ENCODE measurements at places on chromosomes 2 and 18.
A peak's percentile ranks its signal among the peaks of the same experiment; 100 is the strongest.

DNA sequence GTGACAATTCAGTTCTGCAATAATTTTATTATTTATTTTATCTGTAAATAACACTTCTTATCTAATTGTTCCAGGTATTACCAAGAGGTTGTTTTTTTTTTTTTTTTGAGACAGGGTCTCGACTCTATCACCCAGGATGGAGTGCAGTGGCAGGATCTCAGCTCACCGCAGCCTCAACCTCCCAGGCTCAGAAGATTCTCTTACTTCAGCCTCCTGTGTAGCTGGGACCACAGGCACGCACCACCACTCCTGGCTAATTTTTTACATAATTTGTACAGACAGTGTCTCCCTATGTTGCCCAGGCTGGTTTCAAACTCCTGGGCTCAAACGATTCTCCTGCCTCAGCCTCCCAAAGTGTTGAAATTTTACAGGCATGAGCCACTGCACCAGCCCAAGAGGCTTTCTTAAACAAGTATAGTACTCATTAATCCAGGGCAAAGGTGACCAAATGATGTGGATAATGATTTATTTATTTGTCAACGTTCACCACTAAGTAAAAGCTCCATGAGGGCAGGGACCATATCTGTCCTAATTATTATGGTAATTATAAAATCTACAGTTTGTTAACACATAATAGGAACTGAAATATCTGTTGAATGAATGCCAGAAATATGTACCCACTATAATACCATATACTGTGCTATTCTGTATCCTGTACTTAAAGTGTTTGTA is 12.0 kb downstream of the STK17B start:
- DNase-seq: peak; percentile 42
- H3K36me3 ChIP-seq: peaks cover 68% of the 10 kb centered on the region
- H3K4me1 ChIP-seq: peaks cover 69% of the 10 kb centered on the region
- peak overlapping the region; percentile 76 for H3K4me3 ChIP-seq
- H3K27me3 ChIP-seq: no peaks in the 10 kb centered on the region
- peak overlapping the region; percentile 96 for H3K27ac ChIP-seq

DNA sequence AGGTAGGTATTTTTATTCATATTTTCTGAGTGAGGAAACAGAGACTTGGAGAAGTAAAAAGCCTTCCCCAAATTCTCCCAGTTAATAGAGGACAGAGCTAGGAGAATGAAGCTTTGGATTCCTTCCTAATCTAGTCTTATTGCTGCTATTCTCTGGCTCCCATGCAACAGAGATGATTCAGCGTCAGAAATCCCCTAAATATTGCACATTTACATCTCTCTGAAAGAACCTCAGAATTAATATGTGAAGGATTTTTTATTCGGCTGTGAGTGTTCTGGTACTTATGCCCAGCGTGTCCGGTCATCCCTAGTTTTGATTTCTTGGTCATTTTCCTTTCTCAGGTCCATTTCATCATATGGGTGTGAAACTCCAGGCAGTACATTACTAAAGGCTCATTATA is 91.2 kb upstream of the SESTD1 start:
- H3K27ac ChIP-seq: no peak overlapping the region
- H3K4me3 ChIP-seq: no peak overlapping the region
- peaks cover 2% of the 10 kb centered on the region for H3K27me3 ChIP-seq
- no peaks in the 10 kb centered on the region for H3K4me1 ChIP-seq

DNA sequence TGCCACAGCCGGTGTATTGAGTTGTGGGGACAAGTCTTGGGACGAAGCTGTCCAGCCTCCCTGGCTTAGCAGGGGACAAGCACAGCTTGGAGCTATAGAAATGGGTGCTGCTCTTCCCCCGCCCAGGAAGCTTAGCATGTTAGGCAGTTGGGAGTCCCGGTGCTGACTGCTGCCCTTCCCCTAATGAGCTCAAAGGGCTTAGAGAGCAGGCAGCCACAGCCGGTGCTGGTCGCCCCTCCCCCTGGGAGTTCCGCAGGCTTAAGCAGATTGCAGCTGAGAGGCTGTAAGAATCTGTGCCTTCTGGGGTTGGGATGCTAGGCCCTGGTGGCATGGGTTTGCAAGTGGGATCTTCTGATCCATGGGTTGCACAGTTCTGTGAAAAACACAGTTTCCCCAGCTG is 237.3 kb downstream of the DCDC2C start:
- no peak overlapping the region for H3K27ac ChIP-seq
- no peak for DNase-seq
- no peaks in the 10 kb centered on the region for H3K4me1 ChIP-seq
- H3K36me3 ChIP-seq: no peaks in the 10 kb centered on the region

GRCh38 chr18:44321868-44322590 is 358.7 kb upstream of the SETBP1 start:
- no peak overlapping the region for H3K4me3 ChIP-seq
- H3K4me1 ChIP-seq: no peaks in the 10 kb centered on the region
- no peaks in the 10 kb centered on the region for H3K27me3 ChIP-seq
- no peaks in the 10 kb centered on the region for H3K36me3 ChIP-seq

DNA sequence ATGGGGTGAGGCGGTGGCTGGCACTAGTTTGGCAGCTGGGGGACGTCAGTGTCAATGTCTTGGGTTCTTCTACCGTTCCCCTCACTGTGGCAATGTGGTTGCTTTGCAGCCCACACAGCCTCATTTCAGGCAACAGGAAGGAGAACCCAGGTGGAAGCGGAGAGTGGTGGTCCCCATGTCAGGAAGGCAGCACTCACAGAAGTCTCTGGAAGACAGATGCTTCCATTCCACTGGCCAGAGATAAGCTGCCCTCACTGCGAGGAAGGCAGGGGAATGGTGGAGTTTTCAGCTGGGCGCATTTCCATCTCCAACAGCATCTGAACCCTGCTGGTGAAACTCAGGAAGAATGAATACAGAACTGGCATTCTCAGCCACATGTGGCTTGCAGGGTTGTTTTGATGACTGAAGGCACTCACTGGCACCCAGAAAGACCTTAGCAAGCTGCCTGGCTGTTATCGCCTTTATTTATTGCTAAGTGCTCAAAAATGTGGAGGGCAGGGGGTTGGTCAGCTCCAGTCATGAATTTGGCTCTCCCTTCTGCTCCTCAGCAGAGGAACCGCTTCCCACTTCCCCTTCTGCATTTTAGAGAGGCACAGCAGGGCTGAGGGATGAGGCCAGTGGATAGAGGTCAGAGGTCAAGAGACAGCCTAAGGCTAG is 19.4 kb downstream of the KCNIP3 start:
- no peak for DNase-seq
- no peak overlapping the region for H3K27ac ChIP-seq
- H3K36me3 ChIP-seq: no peaks in the 10 kb centered on the region
- no peaks in the 10 kb centered on the region for H3K4me1 ChIP-seq
- peaks cover 2% of the 10 kb centered on the region for H3K27me3 ChIP-seq

DNA sequence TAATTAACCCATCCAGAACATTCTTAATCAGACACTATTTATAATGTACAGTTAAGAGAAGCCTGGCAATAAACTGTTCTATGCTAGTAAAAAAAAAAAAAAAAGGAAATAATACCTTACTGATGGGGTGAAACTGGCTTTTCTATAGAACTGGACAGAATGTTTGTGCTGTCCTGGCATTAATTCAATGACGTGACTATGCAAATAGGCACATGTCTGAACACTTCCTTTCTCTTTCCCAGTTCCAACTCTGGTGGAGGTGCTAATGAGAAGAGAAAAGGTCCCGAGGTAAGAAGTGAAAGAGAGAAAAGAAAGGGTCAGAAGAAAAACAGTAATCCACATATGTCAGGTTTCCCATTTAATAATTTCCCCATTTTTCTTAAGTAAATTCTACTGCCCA is 508.4 kb downstream of the ZEB2 start:
- H3K27me3 ChIP-seq: no peaks in the 10 kb centered on the region
- H3K4me1 ChIP-seq: peaks cover 8% of the 10 kb centered on the region
- no peaks in the 10 kb centered on the region for H3K36me3 ChIP-seq
- H3K27ac ChIP-seq: no peak overlapping the region

DNA sequence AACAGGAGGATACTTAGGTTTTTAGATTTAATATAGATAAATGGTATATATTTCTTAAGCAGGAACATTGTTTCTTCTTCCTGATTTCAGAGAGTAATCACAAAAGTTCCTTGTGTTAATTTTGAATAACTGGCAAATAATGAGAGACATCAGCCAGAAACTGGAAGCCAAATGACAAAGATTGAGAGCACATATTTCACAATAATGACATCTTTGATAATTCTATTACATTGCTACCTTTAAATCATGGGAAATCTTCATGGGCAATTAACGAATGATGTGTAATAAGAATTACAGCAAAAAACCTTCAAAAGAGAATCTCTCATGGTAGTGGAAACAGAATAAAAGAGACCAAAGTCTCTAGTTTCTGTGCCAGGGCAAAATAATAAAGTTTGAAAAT is 215.1 kb downstream of the NUP35 start:
- DNase-seq: no peak
- no peak overlapping the region for H3K4me3 ChIP-seq
- H3K27ac ChIP-seq: no peak overlapping the region
- no peaks in the 10 kb centered on the region for H3K36me3 ChIP-seq
- H3K27me3 ChIP-seq: no peaks in the 10 kb centered on the region

- no peaks in the 10 kb centered on the region for H3K4me1 ChIP-seq
- DNase-seq: no peak
- H3K36me3 ChIP-seq: no peaks in the 10 kb centered on the region
- peaks cover 18% of the 10 kb centered on the region for H3K27me3 ChIP-seq
These were observed 98.3 kb upstream of the TMEM17 start for GRCh38 chr2:62604336-62604735.

- no peaks in the 10 kb centered on the region for H3K4me1 ChIP-seq
- H3K36me3 ChIP-seq: no peaks in the 10 kb centered on the region
- H3K27me3 ChIP-seq: no peaks in the 10 kb centered on the region
- no peak overlapping the region for H3K27ac ChIP-seq
- H3K4me3 ChIP-seq: no peak overlapping the region
- no peak for DNase-seq
These were observed 72.8 kb downstream of the PTH2R start for GRCh38 chr2:208479342-208479741.

DNA sequence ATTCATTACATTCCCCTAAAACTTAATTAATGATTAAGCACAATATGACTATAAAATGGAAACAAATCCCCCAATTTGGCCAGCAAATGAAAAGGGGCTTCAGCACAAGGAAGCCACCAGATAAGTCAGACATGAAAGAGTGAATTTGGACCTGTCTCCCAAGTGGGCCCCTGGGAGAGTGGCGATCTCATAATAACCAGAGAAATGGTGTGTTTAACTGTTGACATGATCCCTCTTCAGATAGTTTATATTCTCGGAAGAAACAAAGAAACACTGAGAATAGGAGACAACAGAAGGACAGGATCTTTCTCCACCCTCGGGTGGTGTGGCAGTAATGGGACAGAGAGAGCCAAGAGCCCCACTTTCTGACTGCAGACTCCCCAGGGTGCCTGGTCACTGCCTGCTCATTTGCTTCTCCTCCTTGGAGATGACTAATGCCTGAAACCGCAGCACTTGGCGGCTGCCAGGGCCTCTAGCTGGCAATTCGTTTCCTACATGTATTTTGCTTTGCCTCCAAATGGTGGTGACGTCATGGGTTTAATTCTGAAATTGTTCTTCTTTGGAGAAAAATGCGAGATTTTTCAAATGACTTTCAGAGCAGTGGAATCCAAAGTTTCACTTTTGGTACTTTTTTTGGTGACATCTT is 46.4 kb upstream of the SPP2 start:
- DNase-seq: peak; percentile 41
- H3K4me1 ChIP-seq: peaks cover 21% of the 10 kb centered on the region
- no peak overlapping the region for H3K4me3 ChIP-seq
- no peak overlapping the region for H3K27ac ChIP-seq
- no peaks in the 10 kb centered on the region for H3K36me3 ChIP-seq

DNA sequence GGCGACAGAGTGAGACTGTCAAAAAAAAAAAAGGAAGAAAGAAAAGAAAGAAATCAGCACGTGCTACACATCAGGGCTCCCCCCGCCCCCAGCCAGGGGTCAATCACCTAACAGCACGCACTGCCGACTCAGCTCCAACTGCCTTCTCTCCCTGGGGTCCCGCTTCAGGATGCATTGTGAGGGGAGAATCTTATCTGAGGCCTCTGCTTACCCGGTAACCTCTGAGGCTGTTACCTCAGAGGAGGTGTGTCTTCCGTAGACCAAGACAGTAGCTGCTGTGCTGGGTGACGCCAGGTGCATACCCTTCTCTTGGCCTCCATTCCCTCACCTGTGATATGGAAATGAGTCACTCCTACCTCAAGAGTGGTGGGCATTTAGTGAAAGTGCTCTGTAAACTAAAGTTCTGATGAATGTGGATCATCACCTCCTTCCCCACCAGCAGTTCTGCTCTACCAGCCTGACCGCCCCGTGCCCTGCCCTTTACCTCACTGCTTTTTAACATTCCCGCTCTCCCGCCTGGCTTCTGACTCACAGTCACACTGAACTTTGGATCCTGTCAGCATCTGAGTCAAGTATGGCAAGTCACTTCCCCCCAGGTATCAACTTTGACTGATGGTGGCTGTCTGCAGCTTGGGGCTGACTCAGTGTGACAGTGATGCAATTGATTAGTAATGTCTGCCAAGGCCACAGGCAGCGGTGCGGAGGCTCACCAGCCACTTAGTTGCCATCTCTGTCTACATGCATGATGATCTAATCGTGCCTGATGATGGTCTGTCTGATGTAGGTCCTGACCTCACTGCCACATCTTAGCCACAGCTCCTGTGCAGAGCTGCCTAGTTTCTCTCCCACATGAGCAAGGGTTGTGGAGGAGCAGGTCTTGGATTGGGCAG is 20.1 kb downstream of the ARID5A start:
- DNase-seq: peak; percentile 76
- no peak overlapping the region for H3K27ac ChIP-seq
- peaks cover 34% of the 10 kb centered on the region for H3K4me1 ChIP-seq
- H3K4me3 ChIP-seq: no peak overlapping the region

- H3K4me3 ChIP-seq: no peak overlapping the region
- no peaks in the 10 kb centered on the region for H3K27me3 ChIP-seq
- H3K36me3 ChIP-seq: peaks cover 7% of the 10 kb centered on the region
These were observed 3.4 kb downstream of the MRPL35 start for GRCh38 chr2:86202702-86203101.

DNA sequence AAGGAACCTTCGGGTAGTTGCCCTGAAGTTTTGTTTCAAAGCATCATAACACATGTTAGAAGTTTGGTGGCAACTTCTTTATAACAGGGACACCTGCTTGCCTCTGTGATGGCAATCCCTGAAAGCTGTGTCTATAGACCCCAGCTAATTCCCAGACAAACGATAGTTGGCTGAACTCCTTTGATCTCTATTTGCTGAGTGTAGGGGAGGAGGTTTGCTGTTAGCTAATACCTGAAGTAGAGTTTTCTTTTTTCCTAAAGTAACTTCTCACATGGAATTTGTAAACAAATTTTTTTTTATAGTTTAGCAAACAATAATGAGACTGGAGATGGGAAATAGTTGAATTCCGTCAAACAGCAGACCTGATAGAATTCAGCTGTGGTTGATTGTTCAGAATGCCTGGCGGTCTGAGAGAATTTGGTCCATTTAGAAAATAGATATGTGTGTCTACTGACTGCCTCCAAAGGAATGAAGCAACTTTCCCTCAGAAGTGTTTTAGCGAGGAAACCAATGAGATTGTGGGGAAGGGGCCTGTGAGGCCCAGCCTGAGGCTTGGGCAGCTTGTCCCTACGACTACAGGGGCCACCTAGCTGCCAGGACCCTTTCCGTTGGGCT is 123.5 kb upstream of the EPAS1 start:
- DNase-seq: no peak
- no peaks in the 10 kb centered on the region for H3K36me3 ChIP-seq
- H3K27ac ChIP-seq: no peak overlapping the region
- H3K4me1 ChIP-seq: peaks cover 6% of the 10 kb centered on the region
- H3K4me3 ChIP-seq: no peak overlapping the region

- H3K27ac ChIP-seq: no peak overlapping the region
- H3K36me3 ChIP-seq: peaks cover 20% of the 10 kb centered on the region
- peaks cover 5% of the 10 kb centered on the region for H3K4me1 ChIP-seq
- H3K4me3 ChIP-seq: no peak overlapping the region
These were observed 139.9 kb downstream of the THADA start for GRCh38 chr2:43455731-43456642.
